ENCODE measurements at places on chromosomes 16 and 17.

DNA sequence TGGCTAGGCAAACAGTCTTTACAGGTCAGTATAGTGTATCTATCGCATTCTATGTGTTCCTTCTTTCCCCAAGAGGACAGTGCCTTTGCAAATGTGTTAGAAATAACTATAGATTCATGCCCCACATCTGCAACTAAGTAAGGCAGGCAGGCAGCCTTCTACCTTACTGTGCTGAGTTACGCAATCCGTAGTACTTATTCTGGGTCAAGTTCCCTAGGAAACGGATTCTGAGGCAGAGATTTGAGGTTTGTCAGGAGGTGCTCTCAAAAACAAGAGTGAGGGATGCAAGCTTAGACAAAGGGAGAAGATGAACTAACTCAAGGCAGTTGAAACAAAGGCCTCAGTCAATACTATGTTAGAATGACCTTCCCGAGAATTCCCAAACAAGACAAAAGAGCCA lies 12.7 kb upstream of the ANKFY1 start:
- DNase-seq: no peak

DNA sequence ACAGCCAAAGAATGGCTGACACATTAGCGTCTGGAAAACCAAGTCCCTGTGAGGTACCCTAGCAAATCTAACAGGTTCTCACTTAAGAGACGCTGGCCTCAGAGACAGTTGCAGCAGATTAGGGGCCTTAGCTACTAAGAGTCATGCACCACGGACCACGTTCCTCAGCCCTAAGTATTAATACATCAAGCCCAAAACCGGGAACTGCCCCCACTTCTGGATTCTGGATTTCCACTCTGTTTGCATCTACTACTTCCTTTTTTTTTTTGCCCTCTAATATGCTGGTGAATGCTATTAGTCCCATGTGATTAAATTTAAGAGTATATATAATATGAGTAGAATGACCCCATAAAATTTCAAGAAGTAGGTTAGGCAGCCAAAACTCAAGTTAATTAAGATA lies 775 bp upstream of the TERB1 start:
- no peak for DNase-seq

- no peak for DNase-seq
Measured at GRCh38 chr16:54932737-54933254, 2.1 kb downstream of the IRX5 start.

- no peak for DNase-seq
Measured at GRCh38 chr17:51537996-51538550, 277.7 kb downstream of the UTP18 start.

DNA sequence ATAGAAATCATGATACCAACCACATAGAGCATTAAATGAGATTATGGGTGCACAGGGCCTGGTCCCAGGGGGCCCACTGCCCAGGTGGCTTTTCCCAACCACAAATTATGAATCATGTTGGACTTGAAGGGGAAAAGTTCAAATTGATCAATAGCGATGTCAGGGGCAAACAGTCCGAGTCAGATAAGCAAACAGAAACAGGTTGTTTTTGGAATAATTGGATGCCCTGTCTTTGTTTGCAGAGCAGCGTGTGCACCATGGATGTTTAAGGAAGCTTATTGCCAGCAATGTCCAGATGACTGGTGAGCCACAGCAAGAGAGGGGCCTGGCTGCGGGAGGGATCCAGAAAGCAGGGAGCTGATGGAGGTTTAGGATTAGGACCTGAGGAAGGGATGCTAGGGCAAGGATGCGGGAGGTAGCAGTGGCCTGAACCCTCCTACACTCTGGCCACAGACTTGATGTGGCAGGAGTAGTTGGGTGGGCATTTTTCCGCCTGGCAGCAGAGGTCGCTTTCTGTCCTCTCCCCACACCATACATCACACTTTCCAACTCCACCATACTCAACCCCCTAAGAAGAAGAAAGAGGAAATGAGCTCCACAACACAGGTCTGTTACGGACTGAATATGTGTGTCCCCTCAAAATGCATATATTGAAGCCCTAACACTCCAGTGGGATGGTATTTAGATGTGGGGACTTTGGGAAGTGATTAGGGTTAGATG lies 266.4 kb upstream of the RPL38 start:
- DNase-seq: no peak

- no peak for DNase-seq
Measured at GRCh38 chr16:65751622-65752521, 614.6 kb upstream of the CDH5 start.
